Colonic mucosa (tissue), 4 donors: ENCODE measurements at places on chromosomes 13 and 19.
A peak's percentile ranks its signal among the peaks of the same experiment; 100 is the strongest.

DNA sequence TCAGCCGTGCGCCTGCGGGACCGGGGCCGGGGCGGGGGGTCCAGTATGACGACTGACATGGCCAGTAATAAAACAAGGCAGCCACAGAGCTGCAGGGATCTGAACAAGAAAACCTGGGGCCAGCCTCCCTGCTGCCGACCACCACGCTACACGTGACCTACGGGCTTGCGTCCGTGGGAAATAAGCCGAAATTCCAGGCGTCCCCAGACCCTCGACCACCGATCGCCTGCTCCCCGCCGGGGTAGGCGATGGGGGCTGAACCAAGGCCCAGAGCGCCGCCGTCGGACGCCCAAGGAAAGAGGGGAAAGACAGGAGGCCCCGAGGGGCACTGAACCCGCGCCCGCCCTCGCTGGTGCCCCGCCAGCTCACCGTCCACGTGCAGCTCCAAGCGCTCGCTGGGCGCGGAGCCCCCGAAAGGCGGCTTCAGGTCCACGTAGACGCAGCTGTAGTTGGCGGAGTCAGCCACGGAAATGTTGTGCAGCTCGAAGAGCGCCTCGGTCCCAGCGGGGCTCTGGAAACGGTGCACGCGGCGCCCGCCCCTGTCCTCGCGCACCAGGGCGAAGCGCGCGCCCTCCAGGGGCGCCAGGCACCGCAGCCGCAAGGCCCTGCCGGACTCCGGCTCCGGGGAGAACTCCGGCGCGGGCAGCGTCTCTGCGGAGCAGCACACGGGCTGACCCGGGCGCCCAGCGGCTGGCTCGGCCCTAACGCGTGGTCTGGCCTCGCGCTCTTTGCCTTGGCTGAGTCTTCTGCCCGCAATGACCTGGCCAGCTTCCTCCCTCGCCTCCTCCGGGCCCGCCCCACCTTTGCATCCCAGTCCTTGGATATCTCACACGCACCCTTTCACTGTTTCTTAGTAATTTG lies 3.1 kb downstream of the A1BG start:
- DNase-seq, result no peak

DNA sequence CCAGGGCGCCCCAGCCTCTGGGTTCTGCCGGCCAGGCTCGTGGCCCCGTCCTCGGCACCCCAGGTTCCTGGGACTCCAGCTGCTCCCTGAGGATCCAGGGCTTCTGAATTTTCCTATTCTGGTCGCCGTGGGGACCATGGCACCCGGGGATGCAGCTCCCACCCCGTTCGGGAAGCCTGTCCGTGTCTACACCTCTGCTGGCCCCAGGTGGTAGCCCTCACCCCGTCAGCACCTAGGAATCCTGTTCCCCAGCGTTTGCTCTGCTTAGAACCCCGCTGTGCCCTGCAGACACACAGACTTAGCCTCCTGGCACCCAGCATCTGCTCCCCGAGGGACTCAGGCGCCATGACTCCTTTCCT lies 960 bp downstream of the PPFIA3 start:
- no peak for DNase-seq

- no peak for DNase-seq
Measured at GRCh38 chr19:29537601-29538000, 11.8 kb downstream of the VSTM2B start.

- peak; percentile 8 for DNase-seq
Measured at GRCh38 chr13:21050288-21051197, 10.8 kb downstream of the LATS2 start.

- DNase-seq, result no peak
Measured at GRCh38 chr13:98957731-98958442, 20.0 kb downstream of the DOCK9 start.

- peak; percentile 68 for DNase-seq
Measured at GRCh38 chr19:30682999-30683536, 310.9 kb downstream of the ZNF536 start.

- DNase-seq, result no peak
Measured at GRCh38 chr13:95568131-95568530, 15.6 kb downstream of the CLDN10 start.

DNA sequence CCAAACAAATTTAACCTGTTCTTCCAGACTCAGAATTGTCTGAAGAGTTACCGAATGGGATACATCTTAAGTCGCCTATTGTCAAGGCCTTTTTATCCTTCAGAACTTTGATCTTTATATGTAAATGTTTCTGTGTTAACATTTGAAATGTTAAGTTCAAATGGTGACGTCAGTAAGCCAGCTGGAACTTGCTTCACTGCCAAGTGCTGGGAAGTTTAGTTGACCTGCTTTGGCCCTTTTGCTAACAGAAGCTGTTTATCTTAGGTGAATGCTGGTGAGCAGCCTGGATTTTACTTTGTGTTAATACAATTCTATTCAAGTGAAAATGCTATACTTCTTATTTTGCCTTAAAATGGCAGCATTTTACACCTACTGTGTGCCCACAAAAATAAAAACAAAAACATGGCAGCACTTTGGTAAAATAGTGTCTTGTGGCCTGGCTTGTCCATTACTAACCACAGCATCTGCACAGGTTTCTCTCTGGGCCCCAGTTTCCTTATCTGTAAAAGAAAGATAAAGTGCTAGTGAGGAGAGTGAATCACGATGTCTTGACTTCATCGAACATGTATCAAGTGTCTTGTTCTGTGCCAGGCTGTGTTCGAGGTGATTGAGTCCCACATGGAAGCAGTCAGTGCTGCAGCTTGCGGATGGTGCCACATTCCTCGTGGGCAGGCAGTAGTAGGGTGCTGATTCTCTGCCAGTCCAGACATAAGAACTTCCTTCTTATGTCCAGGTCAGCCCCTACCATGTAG lies 2.2 kb downstream of the NAXD start:
- DNase-seq, result peak; percentile 53

DNA sequence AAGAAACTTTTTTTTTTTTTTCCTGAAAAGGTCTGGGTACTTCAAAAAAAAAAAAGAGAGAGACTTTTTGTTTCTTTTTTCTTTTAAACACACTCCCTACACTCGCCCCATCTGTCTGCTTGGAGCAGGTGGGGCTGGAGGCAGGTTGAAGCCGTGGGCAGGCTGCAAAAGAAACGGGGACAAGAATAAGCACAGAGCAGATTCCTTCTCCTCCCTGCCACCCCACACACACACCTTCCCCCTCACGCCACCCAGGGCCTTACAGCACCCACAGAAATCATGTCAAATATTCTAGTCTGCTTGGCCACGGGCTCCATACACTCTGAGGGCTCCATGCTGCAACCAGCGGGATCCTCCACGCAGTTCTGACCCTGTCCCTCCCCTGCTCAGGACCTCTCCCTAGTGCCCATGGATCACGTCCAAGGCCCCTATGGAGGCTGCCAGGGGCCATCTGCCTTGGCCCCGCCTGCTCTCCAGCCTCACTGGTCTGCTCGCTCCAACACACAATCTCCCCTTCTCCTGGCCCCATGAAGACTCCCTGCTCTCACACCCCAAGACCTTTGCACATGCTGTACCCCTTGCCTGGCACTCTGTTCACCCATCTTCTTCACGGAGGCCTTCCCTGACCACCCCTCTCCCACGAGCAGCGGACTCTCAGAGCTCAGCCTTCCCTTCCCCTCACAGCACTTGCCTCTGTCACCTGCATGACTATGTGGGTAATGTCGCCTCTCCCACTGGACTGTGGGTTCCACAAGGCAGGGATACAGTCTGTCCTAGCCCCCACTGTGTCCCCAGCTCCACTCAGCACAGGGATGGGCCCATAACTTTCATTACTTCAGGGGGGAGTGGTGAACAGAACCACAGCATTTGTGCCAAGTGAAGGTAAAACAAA lies 11.4 kb downstream of the AKT2 start:
- DNase-seq, result no peak
